ENCODE measurements at places on chromosomes 4 and X.

DNA sequence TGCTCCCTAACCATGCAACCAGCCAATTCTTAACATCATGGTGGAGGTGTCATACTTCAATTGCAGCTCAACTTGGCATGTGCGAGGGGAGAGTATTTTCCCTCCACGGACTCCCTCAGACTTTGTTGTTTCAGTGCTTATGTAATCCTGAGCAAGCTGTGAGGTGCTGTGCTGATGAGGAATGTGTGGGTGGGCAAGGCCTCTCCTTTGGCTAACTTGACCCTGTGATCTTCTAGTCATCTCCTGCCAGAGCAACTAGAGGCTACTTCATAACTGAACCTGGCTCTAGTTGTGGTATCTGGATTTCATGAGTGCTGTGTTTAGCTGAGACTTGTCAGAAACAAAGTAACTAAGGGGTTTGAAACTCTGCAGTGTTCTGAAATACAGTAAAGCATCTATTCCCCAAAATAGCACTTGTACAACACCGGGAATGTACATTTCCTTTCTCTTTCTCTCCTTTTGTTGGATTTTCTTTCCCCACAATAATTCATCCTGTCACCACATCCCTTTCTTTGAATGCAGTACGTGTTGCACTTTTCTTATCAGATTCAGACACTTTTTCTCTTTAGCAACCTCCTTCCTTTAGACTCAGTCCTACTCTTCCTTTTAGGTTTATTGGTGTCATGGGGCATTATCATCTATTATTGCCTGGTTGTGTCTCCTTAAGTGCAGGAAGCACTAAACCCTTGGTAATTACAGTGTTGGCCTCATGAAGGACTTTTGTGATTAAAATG lies 415.2 kb upstream of the NR3C2 start:
- DNase-seq: no peak

DNA sequence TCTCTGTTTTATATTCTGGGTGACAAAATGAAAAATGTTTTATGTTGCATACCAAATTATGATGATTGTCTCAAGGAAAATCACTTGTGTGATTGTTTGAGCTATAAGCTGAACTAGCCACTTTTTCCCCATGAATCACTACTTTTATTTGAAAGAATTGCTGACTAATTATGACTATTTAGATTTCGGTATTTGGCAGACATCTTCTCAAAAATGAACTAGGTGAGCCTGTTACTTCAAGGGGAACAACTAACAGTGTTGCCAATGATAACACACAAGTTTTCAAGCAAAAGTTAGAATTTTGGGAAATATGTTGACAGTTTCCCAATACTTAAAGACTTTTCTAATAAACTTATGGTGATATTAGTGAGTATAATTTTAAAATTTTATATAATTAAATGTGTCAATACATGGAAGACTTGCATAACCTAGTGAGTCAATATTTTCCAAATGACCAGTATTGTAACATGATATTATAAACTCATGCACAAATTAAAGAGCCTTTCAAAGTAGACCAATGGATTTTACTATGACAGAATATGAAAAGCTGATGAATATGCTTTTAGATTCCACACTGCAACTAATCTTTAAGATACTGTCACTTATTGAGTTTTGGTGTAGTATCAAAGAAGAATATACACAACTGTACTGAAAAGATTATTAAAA lies 187.7 kb upstream of the GATB start:
- no peak for DNase-seq

- no peak for DNase-seq
These were observed 25.7 kb downstream of the CXCL13 start for GRCh38 chr4:77631276-77631675.

- DNase-seq: no peak
These were observed 898.2 kb downstream of the PCDH18 start for GRCh38 chr4:136634121-136634520.

DNA sequence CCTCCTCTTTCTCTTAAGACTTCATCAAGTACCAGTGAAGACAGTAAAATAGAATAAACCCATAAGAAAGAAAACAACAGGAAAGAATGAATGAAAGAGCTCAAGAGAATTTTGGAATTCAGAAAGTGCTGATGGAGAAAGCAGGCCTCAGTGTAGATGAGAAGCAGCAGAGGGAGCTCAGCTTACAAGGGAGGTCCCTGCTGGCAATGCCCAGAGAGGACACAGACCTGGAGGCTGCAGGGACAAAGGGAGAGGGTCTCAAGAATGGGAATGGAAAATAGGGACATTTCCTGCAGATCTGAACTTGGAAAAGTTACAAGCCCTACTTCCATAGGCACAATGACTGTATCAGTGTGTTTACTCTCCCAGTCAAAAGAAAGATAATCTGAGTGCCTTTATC lies 64.5 kb upstream of the MAGEA10 start:
- DNase-seq: no peak

DNA sequence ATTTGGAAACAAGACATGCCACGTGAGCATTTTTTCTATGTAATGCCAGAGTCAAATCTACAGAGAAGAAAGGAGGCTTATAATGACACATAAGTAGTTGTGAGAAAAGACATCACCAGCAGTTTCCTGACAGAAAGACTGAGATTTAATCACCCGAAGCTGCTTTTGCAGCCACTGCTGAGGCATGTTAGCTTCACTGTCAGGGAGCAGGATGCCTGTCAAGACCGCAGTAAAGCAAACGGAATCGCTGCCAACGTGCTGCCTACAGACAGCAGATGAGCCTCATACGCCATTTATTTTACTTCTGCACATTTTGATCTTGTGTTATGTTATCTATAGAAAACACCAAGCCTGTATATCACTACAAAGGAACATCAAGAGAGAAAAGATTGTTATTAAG lies 68.7 kb upstream of the NDST3 start:
- no peak for DNase-seq

DNA sequence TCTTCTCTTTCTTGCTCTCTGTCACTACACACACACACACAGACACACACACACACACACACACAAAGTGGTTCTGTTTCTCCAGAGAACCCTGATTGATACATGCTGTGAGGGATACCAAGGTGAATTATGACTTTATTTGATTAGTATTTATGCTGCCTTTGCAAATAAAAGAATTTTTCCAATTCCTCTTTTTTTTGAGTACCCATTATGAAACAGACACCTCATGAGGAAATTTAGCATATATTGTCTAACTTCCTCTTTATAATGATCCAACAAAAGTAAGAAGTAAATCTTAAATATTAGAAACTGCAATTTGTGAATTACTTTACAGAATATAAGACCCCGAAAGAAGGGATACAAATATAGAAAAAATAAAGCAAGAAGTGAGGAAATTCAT lies 14.3 kb upstream of the RAB28 start:
- no peak for DNase-seq

DNA sequence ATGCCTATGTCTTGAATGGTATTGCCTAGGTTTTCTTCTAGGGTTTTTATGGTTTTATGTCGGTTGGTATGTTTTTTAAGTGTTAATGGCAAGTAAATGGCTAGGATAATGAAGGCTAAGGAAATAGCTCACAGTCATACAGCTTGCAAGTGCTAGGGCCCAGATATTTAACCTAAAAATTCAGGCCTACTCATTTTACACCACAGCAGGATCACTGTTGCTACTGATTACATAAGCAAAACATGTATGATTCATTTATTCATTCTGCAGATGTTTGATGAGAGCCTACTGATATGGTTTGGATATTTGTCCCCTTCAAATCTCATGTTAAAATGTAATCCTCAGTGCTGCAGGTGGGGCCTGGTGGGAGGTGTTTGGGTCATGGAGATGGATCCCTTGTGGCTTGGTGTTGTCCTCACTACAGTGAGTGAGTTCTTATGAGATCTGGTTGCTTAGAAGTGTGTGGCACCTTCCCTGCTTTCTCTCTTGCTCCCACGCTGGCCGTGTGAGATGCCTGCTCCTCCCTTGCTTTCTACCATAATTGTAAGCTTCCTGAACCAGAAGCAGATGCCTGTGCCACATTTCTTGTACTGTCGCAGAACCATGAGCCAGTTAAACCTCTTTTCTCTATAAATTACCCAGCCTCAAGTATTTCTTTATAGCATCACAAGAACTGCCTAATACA lies 175.5 kb downstream of the MAPK10 start:
- DNase-seq: no peak

DNA sequence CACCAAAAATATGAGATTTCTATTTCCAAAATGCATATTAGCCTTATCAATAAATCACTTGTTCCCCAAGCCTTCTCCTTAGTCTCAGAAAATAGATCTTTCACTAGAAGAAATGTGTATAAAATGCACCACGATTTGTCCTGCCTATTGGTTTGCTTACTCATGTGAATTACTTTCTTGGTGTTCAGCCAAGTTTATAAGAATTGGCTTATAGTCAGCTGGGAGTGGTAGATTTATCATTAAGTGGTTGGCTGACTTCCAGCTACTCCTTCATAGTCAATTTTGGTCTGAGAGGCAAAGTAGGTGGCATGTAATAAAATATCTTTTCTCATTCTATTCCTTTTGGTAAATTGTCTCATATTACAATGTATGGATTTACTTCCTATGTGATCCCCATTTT lies 1.3 kb downstream of the SULT1E1 start:
- no peak for DNase-seq

- no peak for DNase-seq
These were observed 4.6 kb upstream of the MAD2L1 start for GRCh38 chr4:120071192-120071795.

All from activated T-cell treated with anti-CD3 and anti-CD28 coated beads, Interleukin-2, amount 50 U/mL, for 48 hours (primary cell).